ENCODE measurements at places on chromosomes 5 and 9.

DNA sequence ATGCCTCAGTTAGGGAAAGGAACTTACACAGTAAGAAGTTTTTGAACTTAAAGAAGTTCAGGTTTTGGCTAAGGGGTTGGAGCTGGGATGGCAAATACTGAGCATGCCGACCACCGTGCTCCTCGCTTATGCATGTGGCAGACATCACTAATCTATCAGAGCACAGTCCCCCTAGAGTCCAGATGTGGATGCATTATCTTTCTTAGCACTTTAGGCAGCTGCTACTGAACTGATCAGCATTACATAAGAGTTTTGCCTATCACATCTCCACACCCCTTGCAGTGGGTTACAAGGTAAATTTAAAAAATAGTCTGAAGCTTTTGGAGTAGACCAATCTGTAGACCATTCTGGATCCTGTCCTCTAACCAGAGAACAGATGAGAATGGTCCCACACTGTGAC, 22.4 kb downstream of the MACIR start:
- no peak for DNase-seq

- no peak for DNase-seq
Observed at GRCh38 chr9:116379821-116380220, 226.2 kb downstream of the PAPPA start.

GRCh38 chr5:431711-432050, 11.3 kb upstream of the EXOC3 start:
- DNase-seq, result no peak

DNA sequence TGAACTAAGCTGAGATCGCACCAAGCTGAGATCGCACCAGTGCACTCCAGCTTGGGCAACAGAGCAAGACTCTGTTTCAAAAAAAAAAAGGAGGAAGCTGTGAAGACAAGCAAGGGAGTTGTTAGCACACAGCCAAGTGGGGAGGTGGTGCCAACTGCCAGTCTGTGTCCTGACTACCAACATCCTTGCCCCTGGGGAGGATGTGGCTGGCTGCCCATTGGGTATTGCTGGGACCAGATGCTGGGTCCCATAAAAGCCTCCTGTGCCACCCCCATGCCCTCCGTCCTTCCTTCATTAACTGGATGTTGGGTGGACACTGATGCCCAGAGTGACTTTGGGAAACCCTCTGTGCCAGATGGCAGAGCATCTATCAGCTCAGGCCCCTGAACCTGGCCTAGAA, 157.1 kb upstream of the COL5A1 start:
- DNase-seq, result no peak

GRCh38 chr9:32069169-32069813, 315.2 kb upstream of the ACO1 start:
- DNase-seq, result no peak

- DNase-seq, result no peak
Observed at GRCh38 chr9:127300886-127301447, 36.4 kb downstream of the GARNL3 start.

DNA sequence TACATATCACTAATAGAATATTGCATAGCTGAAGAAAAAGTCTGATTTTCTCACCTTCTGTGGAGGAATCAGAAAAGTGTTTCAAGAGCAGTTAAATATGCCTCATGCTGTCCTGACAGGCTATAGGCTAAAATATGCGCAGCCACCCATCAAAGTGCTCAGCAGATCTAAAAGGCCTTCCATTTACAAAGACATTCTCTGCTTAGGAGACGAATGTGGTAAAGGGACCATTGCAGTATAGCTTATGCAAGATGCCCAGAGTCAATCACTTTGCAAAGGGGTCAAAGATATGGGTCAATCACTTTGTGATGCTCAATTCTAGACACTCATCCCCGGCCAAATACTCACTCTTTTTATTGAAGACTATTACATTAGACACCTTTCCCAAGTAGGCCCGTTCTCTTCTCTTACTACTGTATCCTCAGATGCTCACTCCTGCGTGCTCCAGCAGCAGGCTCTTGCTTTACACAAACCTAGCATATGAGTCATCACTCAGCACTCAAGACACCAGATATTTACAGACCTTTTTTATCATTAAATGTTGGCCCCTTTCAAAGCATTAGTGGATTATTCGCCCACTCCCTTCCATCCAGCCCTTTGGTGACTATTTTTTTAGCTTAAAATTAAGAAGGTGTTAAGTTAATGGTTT, 568.2 kb upstream of the CDH18 start:
- DNase-seq, result peak; percentile 61

GRCh38 chr5:106648401-106648800, 1022.3 kb downstream of the EFNA5 start:
- no peak for DNase-seq

- DNase-seq, result no peak
Observed at GRCh38 chr9:29213417-29214153, 1640.3 kb upstream of the C9orf72 start.

DNA sequence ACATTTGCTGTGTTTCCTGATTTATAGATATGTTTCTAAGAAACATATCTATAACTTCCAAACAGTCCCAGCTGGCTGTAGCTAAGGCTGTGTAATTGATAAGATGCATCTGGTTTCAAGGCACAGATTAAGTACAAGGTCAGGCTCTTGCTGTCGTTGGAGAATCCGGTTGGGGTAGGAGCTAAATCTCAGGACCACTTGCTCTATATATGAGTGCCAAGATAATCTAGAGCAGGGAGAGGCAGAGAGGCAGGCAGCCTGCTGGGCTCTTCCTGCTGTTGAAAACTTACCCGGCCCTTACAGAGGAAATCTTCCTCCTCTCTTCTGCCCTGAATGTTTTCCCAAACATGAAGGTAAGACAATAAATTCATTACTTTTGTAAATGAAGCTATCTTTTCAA, at the start of gene C7:
C7 (plus strand) TSS at position 234 of the 400 bp plus-strand sequence; CDS start at position 348, 114 bp downstream.
- peak; percentile 87 for DNase-seq

DNA sequence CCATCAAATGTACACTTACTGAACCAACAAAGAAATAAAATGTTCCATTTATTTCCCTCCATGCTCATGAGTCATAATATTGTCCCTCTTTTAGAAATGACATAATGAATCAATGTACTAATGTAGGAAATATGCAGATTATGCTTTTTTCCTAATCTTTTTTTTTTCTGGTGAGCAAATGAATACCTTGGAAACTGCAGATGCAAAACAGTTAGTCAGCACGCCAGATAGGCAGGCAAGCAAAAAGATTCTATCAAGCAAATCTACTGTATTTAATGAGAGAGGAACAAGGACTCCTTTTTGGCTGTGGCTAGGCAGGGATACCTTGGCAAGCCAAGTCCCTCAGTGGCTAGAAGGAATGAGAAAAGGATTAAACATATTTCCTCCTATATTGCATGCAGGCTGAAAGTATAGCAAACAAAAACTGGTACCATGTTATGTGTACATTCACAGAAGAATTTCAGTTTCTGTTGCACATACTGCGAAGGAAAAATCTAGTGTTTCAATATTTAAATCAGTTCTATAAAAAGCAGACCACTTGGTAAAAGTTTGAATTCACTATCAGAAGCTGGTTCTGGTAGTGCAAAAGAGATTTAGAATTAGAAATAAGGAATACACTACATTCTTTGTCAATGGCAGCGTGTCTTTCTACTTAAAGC, 605.4 kb downstream of the TLE1 start:
- DNase-seq, result peak; percentile 53

- DNase-seq, result no peak
Observed at GRCh38 chr5:179316982-179317381, 28.3 kb downstream of the ADAMTS2 start.

DNA sequence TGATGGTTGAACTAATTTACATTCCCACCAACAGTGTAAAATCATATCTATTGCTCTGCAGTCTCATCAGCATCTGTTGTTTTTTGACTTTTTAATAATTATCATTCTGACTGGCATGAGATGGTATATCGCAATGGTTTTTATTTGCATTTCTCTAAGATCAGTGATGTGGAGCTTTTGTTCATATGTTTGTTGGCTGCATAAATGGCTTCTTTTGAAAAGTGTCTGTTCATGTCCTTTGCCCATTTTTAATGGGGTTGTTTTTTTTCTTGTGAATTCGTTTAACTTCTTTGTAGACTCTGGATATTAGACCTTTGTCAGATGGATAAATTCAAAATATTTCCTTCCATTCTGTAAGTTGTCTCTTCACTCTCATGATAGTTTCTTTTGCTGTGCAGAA, 115.2 kb upstream of the CDH12 start:
- DNase-seq, result no peak

- no peak for DNase-seq
Observed at GRCh38 chr9:33881635-33882034, 64.7 kb downstream of the UBE2R2 start.

DNA sequence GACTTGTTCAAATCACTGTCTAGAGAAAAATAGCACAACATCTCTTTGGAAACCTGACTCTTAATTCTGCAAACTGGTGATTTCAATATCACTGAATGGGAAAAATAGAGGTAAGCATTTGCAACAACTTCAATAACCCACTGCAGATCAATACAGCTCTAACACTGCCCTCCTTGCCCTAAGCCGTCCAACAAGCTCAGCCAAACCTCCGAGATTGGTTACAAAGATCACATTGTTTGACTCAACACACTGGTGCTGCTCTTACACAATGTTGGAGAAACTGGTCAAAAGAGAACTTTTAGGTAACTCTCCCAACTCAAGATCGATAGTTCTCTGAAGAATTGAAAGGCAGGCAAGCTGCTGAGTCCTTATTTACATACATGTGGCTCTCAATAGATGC, 150.4 kb downstream of the SPOCK1 start:
- DNase-seq, result no peak

GRCh38 chr9:74379718-74380117, 117.4 kb upstream of the RORB start:
- no peak for DNase-seq

GRCh38 chr5:127206320-127207113, 84.1 kb upstream of the MEGF10 start:
- DNase-seq, result peak; percentile 95

DNA sequence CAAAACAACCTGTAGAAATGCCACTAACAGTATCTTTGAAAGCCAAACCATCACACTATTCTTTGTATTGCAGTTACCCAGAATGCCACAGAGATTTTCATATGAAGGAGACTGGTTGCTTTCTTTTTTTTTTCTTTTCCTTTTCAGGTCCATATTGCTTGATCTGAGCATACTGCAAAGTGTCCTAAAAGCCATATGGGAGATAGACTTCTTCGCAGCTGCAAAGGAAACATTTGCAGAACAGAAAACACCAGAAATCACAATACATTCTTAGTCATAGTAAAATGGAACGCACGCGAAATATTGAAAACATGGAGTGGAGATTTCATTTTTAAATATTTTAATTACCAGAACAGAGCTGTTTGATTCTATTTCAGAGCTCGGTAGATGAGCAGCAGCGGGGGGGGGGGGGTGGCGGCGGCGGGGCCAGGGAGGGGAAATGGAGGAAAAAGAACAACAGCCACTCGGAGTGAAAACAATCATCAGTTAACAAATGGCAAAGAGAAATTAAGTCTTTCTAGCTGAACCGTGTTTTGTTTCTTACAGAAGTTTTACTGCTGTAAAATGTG, 284.1 kb downstream of the NFIB start:
- no peak for DNase-seq

DNA sequence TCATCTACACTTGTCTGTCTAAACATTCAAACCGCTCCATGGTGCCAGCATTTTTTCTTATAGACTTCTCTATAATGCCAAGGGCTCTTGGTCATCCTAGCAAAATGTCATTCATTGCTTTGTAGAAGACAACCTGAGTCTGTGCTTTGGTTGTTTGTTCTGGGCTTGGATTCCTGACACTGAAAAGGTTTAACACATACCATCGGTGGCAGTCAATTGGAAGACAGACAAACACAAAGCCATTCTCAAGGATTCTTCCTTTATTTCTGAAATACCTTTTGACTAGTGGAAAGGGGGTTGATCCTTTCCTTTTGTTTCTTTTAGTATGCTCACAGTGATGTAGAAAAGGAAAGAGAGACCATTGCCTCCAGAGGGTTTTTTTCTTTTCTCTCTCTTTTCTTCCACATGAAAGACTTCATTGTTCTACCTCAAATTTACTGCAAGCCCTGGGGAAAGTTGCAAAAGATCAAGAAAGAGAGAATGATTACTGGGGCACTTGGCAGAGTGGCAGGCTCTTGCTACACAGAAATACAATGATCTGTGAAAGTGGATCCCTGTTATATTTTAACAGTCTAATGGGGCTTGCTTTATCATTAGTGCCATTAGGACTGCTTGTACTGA, 66.4 kb upstream of the TMC1 start:
- peak; percentile 57 for DNase-seq

GRCh38 chr9:76810377-76810957, 46.2 kb downstream of the PCA3 start:
- DNase-seq, result peak; percentile 84

- no peak for DNase-seq
Observed at GRCh38 chr5:8306288-8306896, 437.4 kb downstream of the MTRR start.

DNA sequence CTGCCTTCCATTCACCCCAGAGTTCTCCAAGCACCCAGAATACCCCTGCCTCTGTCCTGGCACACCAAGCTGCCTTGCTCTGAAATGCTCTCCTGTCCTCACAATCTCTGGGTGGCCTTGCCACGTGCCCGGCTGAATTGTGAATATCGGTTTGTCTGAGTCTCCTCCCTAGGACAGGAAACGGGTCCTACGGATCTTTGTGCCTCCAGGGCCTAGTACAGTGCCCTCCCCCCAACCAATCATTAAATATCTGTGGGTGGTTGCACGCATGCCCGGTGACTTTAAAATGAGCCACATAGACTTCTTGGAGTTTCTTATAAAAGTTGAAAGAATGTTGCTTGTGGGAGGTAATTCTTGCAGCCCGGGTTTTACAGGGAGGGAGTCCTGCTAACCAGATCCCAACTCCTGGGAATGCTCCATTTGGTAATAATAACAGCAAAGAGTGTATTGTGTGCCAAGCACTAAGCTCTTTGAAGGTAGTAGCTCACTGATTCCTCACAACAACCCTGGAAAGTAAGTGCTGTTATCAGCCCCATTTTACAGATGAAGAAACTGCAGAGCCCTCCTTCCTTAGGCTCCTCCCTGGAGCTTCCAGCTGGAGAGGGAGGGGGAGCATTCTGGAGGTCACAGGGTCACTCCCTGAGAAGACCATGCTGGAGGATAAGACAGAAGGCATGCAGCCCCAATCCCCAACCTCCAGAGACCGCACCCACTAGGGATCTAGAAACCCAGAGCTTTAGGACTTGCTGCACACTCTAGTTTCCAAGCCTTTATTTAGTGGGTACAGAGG, 23.4 kb downstream of the URM1 start:
- DNase-seq, result no peak

- DNase-seq, result no peak
Observed at GRCh38 chr5:123936548-123936947, 424.6 kb downstream of the CSNK1G3 start.

DNA sequence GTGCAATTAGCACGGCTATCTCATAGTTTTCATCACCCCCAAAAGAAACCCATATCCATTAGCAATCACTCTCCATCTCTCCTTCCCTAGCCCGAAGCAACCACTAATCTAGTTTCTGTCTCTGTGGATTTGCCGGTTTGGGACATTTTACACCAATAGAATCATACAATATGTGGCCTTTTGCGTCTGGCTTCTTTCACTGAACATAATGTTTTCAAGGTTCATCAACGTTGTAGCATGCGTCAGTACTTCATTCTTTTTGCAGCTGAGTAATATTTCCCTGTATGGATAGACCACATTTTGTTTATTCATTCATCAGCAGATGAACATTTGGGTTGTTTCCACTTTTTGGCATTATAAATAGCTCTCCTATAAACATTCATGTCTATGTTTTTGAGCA, 75.4 kb upstream of the TBC1D2 start:
- DNase-seq, result peak; percentile 80

Measured in fibroblast of pulmonary artery (primary cell).